ENCODE measurements at places on chromosomes 13 and 19.
A peak's percentile ranks its signal among the peaks of the same experiment; 100 is the strongest.

- no peak for DNase-seq
Observed at GRCh38 chr13:28464861-28465460, 30.0 kb downstream of the FLT1 start.

DNA sequence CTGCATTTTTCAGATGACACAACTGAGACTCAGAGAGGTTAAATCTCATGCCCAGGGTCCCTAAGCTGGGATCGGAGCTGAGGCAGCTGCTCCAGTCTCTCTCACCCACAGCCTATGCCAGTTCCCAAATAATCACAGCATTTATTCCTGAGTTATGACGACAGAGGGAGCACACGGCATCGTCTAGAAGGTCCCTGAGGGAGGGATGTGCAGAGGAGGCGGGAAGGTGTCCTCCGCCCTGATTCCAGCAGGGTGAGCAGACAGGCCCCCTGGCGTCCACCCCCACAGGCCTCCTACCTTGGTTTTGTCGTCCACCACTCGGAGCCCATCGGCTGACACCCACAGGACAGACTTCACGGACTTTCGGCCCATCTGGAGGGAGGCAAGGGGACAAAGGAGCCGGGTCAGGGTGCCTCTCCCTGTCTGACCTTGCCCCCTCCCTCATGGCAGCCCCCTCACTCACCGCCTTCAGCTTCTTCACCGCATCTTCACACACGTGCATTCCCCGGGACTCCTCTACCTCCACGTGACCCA, 8.0 kb downstream of the NUMBL start:
- DNase-seq = no peak

GRCh38 chr13:110517505-110518225, 43.9 kb downstream of the RAB20 start:
- no peak for DNase-seq

- no peak for DNase-seq
Observed at GRCh38 chr13:24670961-24671381, 9.2 kb upstream of the ATP12A start.

DNA sequence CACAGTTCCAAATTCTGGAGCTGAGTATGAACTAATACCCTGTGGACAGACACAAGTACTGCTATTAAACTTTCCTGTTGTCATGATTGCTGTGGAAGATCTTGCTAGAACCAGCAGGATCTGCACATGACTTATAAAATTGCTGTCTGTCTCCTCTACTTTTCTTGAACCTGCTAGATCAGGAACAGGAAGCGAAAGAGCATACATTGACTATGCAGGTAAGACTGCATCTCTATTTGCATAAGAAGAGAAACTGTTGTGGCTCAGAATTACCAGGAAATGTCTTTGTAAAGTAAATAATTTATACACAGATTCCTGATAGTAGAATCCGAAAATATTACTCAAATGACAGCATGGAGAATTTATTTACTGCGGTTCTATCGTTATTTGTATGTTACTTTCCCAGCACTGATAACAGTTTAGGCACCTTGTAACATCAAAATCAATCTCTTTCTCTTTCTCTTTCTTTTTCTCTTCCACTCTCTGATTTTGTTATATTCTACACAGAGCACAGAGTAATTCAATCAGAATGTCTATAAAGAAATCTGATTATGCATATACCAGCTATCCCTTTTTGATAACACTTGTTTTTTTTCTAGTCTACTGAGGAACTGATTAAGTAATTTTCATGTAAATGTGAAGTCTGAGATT, 226.5 kb downstream of the MYO16 start:
- DNase-seq = no peak

DNA sequence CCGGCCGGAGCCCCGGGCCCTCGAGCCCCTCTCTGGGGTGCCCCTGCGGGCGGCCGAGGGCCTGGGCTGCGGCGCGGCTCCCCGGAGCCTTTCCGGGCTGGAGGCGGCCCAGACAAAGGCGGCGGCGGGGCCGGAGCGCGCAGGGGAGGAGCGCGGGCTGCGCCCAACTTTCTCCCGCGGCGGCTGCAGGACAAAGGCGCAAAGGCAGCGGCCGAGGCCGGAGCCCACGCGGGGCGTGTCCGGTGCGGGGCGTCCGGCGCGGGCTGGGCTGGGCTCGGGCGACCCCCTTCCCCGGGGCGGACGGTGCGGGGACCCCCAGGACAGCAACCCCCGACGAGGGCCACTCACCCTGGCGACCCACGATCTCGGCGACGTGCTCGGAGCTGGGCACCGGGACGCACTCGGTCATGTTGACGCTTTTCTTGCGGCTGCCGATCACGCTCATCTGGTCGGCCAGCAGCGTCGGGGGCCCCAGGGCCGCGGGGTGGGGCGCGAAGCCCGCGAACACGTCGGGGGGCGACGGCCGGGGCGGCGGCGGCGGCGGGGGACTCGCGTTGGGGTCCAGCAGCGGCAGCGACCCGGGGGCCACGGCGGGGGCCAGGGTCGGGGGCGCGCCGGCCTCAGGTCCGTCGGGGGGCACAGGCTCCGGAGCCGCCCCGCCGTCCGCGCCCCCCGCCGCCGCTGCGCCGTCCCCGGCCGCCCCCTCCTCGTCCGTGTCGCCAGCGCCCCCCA, 843 bp downstream of the MEX3D start:
- no peak for DNase-seq

DNA sequence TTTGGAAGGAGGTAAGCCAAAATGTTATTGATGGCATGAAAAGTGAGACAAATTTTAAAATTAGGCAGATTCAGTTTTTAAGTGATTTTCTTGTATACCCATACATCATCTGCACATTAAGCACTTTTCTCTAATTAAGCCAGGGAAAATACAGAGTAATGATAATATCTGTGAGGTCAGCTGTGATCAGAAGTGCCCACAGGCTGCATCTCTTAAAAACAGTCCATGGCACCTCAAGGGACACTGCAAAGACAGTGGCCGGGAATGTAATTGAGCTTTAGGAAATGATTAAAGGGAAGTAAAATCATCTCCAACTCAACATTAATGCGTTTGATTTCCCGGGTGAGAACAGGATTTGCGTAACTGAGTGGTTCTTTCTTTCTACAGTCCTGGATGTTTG, 2.0 kb downstream of the COL4A1 start:
- no peak for DNase-seq

GRCh38 chr13:109787135-109787954, 962 bp upstream of the IRS2 start:
- peak; percentile 32 for DNase-seq

DNA sequence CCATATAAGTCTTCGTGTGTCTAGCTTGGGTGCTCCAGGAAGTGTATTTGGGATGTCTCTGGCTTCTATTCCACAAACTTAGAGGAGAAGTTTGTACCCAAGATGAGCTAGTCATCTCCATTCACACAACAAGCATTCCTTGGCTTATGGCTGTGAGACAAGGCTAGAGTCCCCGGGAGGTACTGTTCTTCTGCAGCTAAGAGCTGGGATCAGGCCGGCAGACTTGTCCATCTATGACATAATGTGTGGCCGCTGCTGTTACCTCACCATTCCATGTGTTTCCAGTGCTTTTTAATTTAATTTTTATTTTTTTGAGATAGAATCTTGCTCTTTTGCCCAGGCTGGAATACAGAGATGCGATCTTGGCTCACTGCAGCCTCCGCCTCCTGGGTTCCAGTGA, 20.7 kb downstream of the GATAD2A start:
- DNase-seq = no peak

DNA sequence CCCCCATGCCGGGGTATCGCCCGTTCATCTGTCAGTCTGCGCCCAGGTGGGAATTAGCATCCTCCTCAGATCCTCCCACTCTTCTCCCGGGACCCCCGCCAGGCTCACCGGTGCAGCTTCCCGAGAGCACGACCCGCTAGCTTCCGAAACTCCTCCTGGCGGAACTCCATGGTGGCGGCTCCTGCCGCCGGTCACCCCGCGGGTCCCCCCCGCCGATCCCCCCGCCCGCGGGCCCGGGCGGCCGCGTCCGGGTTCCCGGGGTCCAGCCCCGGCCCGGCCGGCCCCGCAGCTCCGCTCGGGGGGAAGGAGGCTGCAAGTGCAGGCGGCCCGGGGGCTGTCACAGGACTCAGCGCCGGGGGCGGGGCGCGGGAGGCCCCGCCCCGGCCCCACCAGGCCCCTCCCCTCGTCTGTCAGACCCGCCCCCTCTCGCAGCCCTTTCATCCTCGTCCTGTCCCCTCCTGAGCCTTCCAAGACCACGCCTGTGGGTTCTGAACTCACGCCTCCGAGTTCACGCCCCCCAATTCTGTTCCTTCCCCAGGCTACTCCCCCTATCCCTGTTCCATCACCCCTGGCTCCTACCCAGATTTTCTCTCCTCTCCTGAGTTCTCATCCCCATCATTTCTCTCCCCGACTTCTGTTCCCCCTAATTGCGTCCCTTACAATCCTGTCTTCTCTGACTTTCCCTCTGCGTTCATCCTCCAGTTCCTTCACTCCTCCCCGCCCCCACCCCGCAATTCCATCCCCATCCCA, at the start of gene SLC17A7:
Gene SLC17A7, minus strand, starts transcription at position 318 of the 750 bp plus-strand sequence. Its CDS starts 148 bp downstream, at position 170.
- DNase-seq = no peak

GRCh38 chr13:83100237-83100636, 782.0 kb downstream of the SLITRK1 start:
- no peak for DNase-seq

GRCh38 chr19:35991731-35992450, 3.1 kb upstream of the SDHAF1 start:
- DNase-seq = no peak

- no peak for DNase-seq
Observed at GRCh38 chr13:93147298-93147645, 79.3 kb upstream of the GPC6 start.

- no peak for DNase-seq
Observed at GRCh38 chr13:29436291-29436690, 159.2 kb downstream of the SLC7A1 start.

DNA sequence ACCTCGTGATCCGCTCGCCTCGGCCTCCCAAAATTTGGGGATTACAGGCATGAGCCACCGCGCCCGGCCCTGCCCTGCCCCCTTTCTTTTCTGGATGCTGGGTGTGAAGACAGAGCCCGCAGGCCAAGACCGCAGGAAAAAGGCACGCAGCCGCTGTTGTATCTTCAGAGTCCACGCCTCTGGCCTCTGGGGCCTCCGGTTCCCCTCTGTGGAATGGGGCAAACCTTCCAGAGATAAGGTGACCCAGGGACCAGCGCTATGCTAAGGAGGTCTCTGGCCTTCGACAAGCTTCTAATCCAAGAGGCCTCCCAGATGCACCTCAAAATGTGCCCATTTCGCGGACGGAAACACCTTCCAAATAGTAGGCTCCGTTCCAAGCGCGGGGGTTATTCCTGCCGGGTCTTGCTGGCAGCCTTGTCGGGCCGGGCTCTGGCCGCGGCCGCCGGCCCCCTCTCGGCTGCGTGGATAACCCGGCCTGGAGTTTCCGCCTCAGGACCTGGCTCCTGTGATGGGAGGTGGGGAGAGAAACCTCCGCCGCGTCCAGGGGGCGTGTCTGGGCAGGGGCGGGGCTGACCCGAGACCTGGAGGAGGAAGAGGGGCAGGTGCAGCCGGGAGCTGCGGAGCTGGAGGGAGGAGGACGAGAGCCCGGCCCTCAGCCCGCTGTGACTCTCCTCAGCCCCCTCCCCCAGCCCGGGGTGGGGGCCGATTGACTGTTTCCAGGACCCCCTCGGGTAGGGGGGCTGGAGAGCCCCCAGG, 13.1 kb downstream of the TJP3 start:
- DNase-seq = peak; percentile 79

DNA sequence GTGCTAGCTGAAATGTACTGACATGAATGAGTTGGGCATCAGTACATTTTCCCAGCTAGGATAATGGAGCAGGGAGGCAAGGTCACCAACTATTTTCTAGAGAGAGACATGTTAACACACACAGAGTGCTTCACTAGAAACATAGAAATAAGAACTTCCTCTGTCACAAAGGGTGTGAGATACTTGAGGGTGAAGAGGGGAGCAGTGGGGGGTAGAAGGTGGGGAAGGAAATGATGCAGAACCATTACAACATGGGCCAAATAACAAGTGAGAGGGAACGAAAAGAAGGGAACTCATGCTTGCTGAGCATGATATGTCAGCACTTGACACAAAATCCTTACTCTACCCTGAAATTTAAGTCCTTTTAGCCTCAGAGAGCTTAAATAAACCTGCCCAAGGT, 87.8 kb upstream of the RFC3 start:
- no peak for DNase-seq

GRCh38 chr19:45376045-45376724, 5.8 kb upstream of the ERCC2 start:
- DNase-seq = no peak

- DNase-seq = no peak
Observed at GRCh38 chr13:39318161-39318560, 279.9 kb downstream of the NHLRC3 start.

DNA sequence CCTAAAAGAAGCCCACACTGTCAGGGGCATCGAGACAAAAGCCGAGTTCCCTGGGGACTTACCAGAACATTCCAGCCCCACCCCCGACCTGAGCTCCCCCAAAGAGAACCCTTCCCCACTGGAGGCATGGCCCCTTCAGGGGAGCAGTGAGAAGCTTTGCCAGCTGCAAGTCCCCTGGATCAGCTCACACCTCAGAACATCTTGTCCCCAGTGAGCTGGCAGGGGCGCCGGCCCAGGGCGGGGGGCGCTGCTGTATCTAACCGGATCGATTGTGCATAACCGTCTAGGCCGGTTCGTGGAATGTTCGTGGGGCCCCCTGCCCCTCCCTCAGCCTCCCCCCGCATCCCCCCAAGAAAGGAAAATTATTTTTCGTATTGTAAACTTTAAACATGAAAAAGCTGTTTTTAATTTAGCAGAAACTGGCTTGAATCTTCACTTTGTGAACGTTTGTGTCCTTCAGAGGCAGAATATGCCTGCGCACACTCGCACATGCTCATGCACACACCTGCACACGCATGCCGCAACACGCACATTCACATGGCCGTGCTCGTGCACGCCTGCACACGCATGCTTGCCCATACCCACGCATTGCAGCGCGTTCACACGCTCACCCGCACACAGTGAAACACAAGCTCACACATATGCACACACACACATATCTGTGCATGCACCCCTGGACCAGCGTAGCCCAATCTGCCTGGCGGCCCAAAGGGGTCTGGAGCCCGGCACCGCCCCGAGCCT, 12.0 kb upstream of the CRTC1 start:
- no peak for DNase-seq

GRCh38 chr13:33789739-33790138, 28.2 kb upstream of the RFC3 start:
- no peak for DNase-seq

GRCh38 chr19:20422216-20423205, 143.1 kb downstream of the ZNF737 start:
- DNase-seq = no peak

GRCh38 chr19:17248011-17248776, 2.5 kb upstream of the NR2F6 start:
- DNase-seq = no peak

GRCh38 chr19:35107545-35107944, 8.1 kb upstream of the FXYD3 start:
- peak; percentile 23 for DNase-seq

- no peak for DNase-seq
Observed at GRCh38 chr13:43684963-43685725, 101.6 kb downstream of the ENOX1 start.

GRCh38 chr13:112434937-112435523, 58.9 kb downstream of the SPACA7 start:
- DNase-seq = no peak

GRCh38 chr19:33241530-33242101, 16.0 kb upstream of the SLC7A10 start:
- DNase-seq = no peak

Measured in T-helper 2 cell treated with Interferon-gamma antibody and Interleukin-4, amounts not matched to agents 5 μg/mL and 100 μg/mL, for 36 hours (primary cell).